ENCODE measurements at places on chromosomes 12 and 14. TPM values are rescaled to one million over a fixed set of nuclear protein-coding genes. Genes with fewer than 3 reads are reported as not detected.

DNA sequence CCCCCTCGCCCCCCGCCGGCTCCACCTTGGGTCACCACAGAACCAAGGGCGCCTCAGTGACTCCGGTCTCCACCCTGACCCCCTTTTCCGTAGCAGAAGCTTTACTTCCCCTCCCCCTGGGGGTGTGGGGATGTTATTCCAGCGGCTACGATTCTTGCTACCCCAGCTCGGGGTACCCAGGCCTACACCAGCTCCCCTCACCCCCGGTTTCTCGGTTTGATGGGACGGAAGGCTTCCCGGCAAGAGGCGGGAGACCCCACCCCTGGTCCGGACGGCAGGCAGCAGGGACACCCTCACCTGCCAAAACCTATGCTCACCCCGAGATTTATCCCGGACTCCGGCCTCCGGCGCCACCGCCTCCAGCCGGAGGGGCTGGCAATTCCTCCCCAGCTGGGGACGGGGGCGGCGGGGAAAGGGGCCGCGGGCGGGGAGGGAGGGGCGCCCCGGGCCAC is 619 bp downstream of the RAB15 start:
- no peaks in the 10 kb centered on the region for H3K36me3 ChIP-seq
- peak overlapping the region; percentile 62 for H3K27ac ChIP-seq
- peaks cover 17% of the 10 kb centered on the region for H3K4me1 ChIP-seq
- no peak for DNase-seq
- peak overlapping the region; percentile 76 for H3K4me3 ChIP-seq
- H3K27me3 ChIP-seq: no peaks in the 10 kb centered on the region

- no peaks in the 10 kb centered on the region for H3K36me3 ChIP-seq
- no peak overlapping the region for H3K4me3 ChIP-seq
Observed at GRCh38 chr12:57093415-57094207, 4.7 kb downstream of the NAB2 start.

- peaks cover 92% of the 10 kb centered on the region for H3K4me1 ChIP-seq
- H3K27me3 ChIP-seq: no peaks in the 10 kb centered on the region
- H3K36me3 ChIP-seq: no peaks in the 10 kb centered on the region
- no peak for DNase-seq
- H3K4me3 ChIP-seq: peak overlapping the region; percentile 28
Observed at GRCh38 chr12:120231316-120232011, 30.6 kb upstream of the RPLP0 start.

The KLRG1 gene
- total RNA-seq: 3.7 TPM

The C12orf42 gene
- not detected for total RNA-seq

DNA sequence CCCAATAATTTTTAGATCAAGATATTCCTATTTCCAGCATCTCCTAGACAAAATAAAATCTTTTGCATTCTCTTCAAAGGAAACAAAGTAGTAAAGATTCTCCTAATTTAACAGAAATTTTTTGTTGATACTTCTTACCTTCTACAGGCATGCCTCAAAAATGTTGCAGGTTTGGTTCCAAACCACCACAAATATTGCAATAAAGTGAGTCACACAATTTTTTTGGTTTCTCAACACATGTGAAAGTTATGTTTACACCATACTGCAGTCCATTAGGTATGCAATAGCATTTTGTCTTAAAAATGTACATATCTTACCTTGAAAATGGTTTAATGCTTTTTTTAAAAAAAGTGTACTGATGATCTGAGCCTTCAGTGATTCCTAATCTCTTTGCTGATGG is 65.6 kb upstream of the USP15 start:
- H3K4me1 ChIP-seq: peaks cover 21% of the 10 kb centered on the region
- no peaks in the 10 kb centered on the region for H3K36me3 ChIP-seq
- H3K27me3 ChIP-seq: no peaks in the 10 kb centered on the region
- no peak overlapping the region for H3K27ac ChIP-seq
- no peak overlapping the region for H3K4me3 ChIP-seq

The RFLNA gene
- total RNA-seq: 1.7 TPM

The PTCSC3 gene
- not detected for total RNA-seq

DNA sequence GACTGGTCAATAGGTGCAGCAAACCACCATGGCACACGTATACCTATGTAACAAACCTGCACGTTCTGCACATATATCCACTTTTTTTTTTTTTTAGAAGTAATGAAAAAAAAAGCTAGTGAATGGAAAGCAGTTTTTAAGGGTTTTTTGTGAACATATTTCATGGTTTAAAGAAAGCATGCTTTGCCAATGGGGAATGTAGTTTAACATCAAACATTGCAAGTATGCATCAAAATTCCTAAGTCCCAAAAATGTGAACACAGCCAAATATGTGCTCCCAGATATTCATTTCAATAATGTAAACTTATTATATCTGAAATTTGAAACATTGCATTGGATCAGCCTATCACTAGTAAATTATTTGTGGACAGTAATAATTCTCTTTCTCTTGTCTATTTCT is 710.4 kb upstream of the FLRT2 start:
- H3K36me3 ChIP-seq: no peaks in the 10 kb centered on the region
- no peaks in the 10 kb centered on the region for H3K27me3 ChIP-seq
- no peaks in the 10 kb centered on the region for H3K4me1 ChIP-seq

The CCDC198 gene
- not detected for total RNA-seq

The B4GALNT1 gene
- 7.6 TPM for total RNA-seq

- H3K27ac ChIP-seq: no peak overlapping the region
- no peaks in the 10 kb centered on the region for H3K4me1 ChIP-seq
Observed at GRCh38 chr14:93682459-93682858, 105.8 kb downstream of the PRIMA1 start.

The IL22 gene
- not detected for total RNA-seq

- no peaks in the 10 kb centered on the region for H3K27me3 ChIP-seq
- H3K4me1 ChIP-seq: no peaks in the 10 kb centered on the region
- no peak for DNase-seq
- H3K36me3 ChIP-seq: no peaks in the 10 kb centered on the region
- no peak overlapping the region for H3K27ac ChIP-seq
- H3K4me3 ChIP-seq: no peak overlapping the region
Observed at GRCh38 chr14:29144621-29145020, 378.0 kb downstream of the FOXG1 start.

DNA sequence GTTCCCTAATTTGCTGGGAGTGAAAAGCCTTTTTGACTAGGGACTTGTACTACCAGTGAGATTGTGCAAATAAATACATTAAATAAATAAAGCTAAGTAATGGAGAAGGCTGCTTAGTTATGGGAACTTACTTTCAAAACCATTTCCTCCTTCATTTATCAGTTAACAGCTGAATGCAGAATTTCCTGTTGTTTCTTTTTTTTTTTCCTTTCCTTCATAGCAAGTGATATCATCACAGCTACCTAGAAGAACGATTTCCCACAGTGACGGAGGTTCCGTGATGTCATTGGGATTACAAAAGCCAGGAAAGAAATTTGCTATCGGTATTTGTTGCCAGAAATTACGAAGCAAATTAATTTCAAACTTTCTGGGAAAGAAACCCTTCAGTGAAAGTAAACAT is 42.1 kb upstream of the SOCS2 start:
- no peak overlapping the region for H3K27ac ChIP-seq
- H3K27me3 ChIP-seq: no peaks in the 10 kb centered on the region
- H3K4me3 ChIP-seq: no peak overlapping the region
- H3K36me3 ChIP-seq: no peaks in the 10 kb centered on the region
- no peak for DNase-seq
- no peaks in the 10 kb centered on the region for H3K4me1 ChIP-seq

DNA sequence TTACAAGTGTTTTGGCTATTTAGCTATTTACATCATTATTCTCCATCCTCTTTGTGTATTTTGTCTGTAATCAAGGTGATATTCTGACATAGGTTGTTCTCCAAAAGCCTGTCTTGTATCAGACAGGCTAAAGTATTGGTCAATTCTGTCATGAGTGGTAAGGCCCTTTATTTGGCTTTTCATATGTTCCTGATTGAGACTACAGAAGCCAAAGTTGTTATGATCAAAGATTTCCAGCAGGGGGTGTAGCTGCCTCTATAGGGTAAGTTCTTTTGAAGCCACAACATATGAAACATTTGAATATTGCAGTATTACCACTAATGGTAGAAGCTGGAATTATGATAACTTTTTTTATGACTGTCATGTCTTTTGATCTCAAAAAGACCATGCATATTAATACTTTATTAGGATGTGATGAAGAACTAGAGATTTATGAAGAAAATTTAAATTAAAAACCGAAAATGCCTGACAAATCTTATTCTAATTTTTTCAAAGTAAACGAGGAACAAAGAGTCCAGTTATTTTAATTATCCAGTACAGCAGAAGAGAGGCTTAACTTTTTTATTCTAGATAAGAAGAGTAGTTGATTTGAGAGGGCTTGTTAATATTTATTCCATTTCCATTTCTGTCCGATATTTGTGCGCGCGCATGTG is 3.4 kb upstream of the ARHGAP5 start:
- H3K27me3 ChIP-seq: no peaks in the 10 kb centered on the region
- no peak overlapping the region for H3K27ac ChIP-seq
- no peak overlapping the region for H3K4me3 ChIP-seq
- no peaks in the 10 kb centered on the region for H3K36me3 ChIP-seq
- peaks cover 23% of the 10 kb centered on the region for H3K4me1 ChIP-seq

DNA sequence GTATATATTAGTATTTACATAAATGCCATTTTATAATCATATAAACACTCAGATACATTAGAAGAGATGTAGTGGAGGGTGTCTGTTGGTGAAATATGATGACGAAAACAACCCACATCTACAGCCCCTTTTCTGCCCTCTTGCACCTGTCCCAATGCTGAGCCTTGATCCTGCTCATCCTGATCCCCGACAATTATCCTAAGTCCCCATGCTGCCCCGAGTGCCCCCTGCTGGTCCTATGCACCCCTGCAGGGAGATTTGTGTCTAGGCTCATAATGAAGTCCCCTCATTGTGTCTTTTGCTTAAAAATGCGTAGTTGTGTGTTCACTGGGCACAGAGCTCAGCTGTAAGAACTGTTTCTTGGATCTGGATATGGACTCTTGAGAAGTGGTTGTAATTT is 554.5 kb downstream of the TMEM121 start:
- no peak overlapping the region for H3K4me3 ChIP-seq
- H3K4me1 ChIP-seq: no peaks in the 10 kb centered on the region
- no peak for DNase-seq
- no peak overlapping the region for H3K27ac ChIP-seq

- DNase-seq: peak; percentile 29
- no peaks in the 10 kb centered on the region for H3K27me3 ChIP-seq
- H3K4me3 ChIP-seq: peak overlapping the region; percentile 35
- H3K27ac ChIP-seq: peak overlapping the region; percentile 34
Observed at GRCh38 chr14:81324011-81324410, 76.1 kb downstream of the STON2 start.

The AQP5 gene
- total RNA-seq: not detected

All from vagina (tissue), 2 donors.